GF-D8 (cell line): ENCODE measurements at places on chromosomes 1 and 21.

- no peak for DNase-seq
Observed at GRCh38 chr21:31623664-31624063, 35.8 kb upstream of the SOD1 start.

DNA sequence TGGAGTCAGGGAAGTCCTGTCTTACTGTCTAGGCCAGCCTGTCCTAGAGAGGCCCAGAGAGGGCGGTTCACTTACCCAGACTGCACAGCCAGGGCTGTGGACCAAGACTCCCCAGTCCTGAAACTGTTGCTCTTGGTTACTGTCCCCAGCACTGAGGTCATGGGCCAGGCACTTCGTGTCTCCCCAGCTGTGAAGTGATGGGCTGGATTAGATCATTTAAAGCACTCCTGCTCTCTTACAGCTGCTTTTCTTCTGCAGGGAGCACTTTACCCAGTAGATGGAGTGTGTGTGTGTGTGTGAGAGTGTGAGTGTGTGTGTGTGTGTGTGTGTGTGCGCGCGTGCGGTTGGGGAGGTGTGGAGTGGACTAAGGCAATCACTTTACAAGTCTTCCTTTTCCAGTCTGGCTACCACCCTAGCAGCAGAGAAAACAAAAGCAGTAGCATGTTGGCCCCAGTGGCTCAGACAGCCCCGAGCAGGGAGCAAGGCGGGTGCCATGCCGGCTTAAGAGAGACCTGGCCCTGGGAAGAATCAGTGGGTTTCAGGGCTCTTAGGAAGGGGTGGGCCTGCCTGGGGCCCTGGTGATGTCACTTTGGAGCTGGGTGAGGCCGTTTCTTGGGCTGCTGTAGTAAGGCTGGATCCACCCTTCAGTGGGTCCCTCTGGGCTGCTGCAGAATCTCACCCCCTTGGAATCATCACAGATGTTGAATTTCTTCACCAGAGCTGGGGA is 2.4 kb downstream of the SPSB1 start:
- no peak for DNase-seq

DNA sequence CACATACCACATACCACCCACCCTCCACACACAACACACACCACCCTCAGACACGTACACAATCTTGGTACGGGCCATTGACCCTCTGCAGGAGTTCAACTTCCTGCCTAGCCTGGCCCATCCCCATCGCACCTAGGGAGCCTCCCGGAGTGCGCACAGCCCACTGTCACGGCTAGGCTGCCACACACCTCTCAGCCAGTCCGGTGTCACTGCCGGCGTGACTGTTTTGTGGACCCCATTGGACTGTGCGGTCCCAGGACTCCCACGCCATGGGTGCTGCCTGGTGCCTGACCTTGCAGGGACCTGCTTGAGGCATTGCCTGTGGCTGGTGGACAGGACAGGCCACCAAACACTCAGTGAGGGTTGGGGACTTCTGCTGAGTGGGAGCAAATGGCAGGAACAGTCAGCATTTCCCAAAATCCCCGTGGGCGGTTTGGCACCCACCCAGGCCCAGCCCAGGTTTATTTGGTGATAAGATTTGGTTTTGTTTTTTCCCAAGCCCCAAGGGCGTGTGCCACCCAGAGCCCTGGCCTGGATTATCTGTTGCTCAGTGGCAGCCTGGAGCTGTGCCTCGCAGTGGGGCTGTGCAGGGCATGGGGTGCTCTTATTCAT is 27.7 kb downstream of the RAB7B start:
- DNase-seq = no peak

DNA sequence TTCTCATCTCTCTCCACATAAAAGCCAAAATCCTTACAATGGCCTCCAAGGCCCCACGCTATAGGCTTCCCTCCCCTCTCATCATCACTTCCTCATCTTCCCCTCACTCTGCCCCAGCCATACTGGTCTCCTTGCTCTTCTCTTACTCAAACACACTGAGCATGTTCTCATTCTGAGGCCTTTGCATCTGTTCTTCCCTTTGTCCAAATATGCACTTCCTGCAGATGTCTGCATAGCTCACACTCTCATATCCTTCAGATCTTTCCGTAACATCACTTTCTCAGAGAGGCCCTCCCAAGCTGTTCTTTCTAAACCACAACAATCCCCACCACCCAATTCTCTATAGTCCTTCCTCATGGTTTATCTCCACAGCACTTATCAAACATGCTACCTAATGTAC is 284.1 kb downstream of the HHIPL2 start:
- no peak for DNase-seq

DNA sequence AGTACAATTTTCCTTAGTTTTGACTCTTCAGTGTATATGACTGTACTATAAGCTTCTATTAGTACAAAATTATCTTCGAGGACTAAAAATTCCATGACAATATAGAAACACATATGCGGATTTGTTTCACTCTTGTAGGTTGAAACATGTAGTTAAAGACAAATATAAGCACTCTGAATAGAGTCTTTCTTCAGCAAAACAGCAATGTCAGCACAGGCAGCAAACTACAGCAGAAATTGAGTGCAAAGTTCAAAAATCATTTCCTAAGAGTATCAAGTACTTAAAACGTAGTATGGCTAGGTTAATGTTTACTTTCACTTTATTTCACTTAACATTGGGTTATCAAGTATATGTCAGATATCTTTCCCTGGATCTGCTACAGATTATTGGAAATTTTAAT is 106.7 kb downstream of the FAF1 start:
- no peak for DNase-seq
